GM23248 (cell line): ENCODE measurements at places on chromosomes 2 and 18. TPM values are rescaled to one million over a fixed set of nuclear protein-coding genes. Genes with fewer than 3 reads are reported as not detected.

Gene NT5C1B
- 0.88 and 1.4 TPM in 2 replicates for polyA plus RNA-seq

Gene POTEI
- polyA plus RNA-seq, result not detected in 2 replicates

DNA sequence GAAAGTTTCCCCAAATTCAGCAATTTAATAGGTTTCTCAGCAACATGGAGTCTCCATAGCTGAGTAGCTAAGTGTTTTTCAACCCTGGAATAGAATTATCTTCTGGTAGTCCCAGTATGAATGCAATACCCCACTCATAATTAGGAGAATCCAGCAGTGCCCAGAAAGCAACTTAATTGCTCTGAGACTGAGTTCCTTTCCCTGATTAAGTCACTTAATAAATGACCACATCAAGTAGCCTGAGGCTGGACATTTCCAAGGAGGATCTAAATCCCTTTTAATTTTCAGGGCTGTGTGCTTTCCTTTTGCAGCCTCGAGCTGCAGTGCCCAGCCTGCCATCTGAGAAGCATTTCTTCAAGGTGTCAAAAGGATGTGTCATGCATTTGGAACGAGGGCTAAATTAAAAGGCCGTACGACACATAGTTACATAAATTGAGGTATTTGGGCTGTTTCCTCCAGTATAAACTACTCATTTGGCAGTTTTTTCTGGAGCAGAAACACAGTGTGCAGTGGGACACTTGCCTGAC lies 17.7 kb upstream of the SIX2 start:
- DNase-seq, result no peak
- no peak overlapping the region for H3K4me3 ChIP-seq
- H3K36me3 ChIP-seq, result no peaks in the 10 kb centered on the region
- H3K4me1 ChIP-seq, result no peaks in the 10 kb centered on the region
- 0 out of 2 replicates have a peak, but pooled peaks cover 5% of the 10 kb centered on the region for H3K27me3 ChIP-seq
- no peak overlapping the region for H3K27ac ChIP-seq

GRCh38 chr2:235445116-235445515 lies 48.7 kb upstream of the AGAP1 start:
- H3K36me3 ChIP-seq, result no peaks in the 10 kb centered on the region
- no peak for DNase-seq
- H3K27me3 ChIP-seq, result no peaks in the 10 kb centered on the region
- no peak overlapping the region for H3K27ac ChIP-seq
- H3K4me3 ChIP-seq, result no peak overlapping the region

- H3K36me3 ChIP-seq, result no peaks in the 10 kb centered on the region
- DNase-seq, result peak; percentile 9
- no peak overlapping the region for H3K4me3 ChIP-seq
- no peak overlapping the region for H3K27ac ChIP-seq
These were observed 98.0 kb downstream of the TRABD2A start for GRCh38 chr2:84782717-84783442.

Gene GPR45
- not detected in 2 replicates for polyA plus RNA-seq

Gene SCTR
- not detected in 2 replicates for polyA plus RNA-seq

Gene GRHL1
- polyA plus RNA-seq, result 0.45 and 0.61 TPM in 2 replicates

DNA sequence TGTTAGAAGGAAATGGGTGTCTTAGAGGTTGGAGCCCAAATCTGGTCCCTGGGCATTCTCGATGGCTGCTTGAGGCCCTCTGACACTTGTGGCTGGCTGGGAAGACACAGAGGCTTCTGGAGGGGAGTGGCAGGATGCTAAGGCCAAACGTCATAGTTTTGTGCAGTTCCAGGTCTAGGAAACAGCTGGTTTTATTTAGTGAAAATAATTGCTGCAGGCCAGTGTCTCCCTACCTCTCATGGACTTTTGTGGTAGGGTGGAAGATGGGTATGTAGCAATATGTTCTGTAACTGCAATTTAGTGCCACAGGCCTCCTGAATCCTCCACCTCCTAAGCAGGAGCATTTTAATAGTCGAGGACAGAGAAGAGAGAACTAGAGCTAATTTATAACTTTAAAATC lies 32.2 kb upstream of the SPRED2 start:
- H3K4me3 ChIP-seq, result no peak overlapping the region
- H3K4me1 ChIP-seq, result peaks cover 18% of the 10 kb centered on the region
- peak; percentile 84 for DNase-seq
- no peaks in the 10 kb centered on the region for H3K27me3 ChIP-seq
- H3K36me3 ChIP-seq, result no peaks in the 10 kb centered on the region

Gene ATP6V1C2
- 0.18 and 0.53 TPM in 2 replicates for polyA plus RNA-seq

DNA sequence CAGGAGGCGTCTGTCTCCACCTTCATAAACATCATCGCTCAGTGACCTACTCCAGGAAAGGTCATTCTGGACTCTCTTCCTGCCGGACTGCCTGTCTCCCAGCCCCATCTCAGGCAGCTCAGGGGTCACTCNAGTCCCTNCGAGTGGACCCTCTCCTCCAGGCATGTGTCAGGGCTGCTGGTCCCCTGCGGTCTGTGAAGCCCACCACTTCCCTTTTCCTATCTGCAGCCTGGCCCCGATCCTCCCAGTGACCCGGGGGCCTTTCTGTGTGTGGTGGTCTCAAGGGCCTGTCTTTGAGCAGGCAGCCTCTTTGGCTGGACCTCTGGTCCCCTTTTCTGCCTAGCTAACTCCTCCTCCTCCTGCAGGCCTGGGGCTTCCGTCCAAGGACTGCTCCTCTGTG lies 5.9 kb upstream of the PARD6G start:
- H3K27me3 ChIP-seq, result no peaks in the 10 kb centered on the region; the same call in 1 of the 2 replicates
- H3K4me1 ChIP-seq, result peaks cover 5% of the 10 kb centered on the region
- H3K36me3 ChIP-seq, result no peaks in the 10 kb centered on the region
- no peak overlapping the region for H3K27ac ChIP-seq
- H3K4me3 ChIP-seq, result no peak overlapping the region
